Fibroblast of skin of right biceps (primary cell): ENCODE measurements at places on chromosomes 4 and X.

DNA sequence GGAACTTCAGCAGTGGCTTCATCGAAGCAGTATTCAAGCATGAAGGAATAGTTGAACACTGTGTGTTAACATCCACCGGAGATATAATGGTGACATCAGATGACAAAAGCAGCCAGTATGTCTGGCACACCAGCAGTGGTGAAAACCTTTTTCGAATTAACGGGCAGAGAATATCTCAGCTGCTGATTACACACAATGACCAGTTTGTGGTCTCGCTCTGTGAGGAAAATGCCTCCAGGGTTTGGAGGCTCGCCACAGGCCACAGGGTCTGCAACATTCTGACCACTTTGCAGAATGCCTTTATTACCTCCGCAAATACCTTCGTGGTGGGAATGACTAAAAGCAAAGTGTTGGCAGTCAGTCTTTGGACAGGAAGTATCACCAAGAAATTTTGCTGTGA, 201.5 kb downstream of the NWD2 start:
- DNase-seq, result peak; percentile 22

- no peak for DNase-seq
Measured at GRCh38 chr4:42018451-42018850, 28.1 kb downstream of the SLC30A9 start.

GRCh38 chr4:99047710-99048109, 40.9 kb downstream of the ADH5 start:
- DNase-seq, result no peak

DNA sequence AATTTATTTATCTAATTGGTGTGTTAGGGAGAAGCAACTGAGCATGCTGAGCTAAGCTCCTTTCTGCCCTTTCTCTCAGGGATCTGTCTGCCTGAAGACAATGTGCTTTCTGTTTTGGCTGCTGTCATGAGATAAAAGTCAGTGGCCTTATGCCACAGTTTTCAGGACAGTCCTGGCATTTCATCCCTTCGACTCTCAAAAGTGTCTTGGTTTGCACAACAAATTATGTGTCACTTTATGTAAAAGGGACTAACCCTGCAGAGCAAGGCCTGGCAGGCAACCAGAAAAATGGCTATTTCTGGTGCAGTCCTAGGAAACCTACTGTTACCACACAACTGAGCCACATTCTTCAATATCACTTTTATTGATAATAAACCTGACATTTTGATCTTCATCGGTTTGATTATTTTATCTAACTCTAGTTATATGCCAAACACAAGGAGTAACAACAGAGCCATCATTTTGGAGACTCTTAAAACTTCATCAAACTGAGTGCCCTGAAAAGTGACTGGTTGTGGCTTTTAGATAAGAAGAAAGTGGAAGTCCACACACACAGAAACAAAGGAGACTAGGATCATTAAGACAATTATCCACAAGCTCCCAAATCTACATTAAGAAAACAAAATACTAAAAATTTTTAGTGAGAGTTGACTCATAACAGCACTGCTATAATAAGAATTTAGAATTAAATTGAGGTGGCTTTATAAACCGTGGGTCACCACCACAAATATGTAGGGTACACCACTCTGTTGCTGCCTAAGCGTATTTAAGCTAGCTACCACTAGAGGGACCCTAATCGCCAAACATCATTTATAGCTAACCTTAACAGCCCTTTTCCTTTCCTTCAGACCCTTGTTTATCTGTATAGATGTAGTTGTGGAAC, 95.9 kb upstream of the PTPN13 start:
- peak; percentile 79 for DNase-seq

GRCh38 chrX:138127314-138127713, 561.4 kb downstream of the ZIC3 start:
- DNase-seq, result peak; percentile 70

GRCh38 chr4:100977746-100978397, 369.5 kb downstream of the PPP3CA start:
- DNase-seq, result no peak

DNA sequence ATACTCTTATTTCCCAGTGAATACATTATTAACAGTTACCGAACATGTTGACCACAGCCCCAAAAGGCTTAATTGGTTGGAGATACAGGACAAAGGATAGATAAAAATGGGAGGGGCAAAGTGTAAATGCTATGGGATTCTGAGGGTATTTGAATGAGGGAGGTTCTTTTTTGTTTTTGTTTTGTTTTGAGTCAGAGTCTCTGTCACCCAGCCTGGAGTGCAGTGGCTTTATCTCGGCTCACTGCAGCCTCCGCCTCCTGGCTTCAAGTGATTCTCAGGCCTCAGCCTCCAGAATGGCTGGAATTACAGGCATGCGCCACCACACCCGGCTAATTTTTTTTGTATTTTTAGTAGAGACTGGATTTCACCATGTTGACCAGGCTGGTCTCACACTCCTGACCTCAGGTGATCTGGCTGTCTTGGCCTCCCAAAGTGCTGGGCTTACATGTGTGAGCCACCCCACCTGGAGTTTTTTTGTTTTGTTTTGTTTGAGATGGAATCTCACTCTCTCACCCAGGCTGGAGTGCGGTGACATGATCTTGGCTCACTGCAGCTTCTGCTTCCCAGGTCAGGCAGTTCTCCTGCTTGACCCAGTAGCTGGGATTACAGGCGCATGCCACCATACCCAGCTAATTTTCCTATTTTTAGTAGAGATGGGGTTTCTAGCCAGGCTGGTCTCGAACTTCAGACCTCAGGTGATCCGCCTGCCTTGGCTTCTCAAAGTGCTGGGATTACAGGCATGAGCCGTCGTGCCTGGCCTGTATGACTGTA, 9.0 kb downstream of the UBE2K start:
- DNase-seq, result peak; percentile 42

- no peak for DNase-seq
Measured at GRCh38 chr4:165656829-165657490, 216.1 kb upstream of the TLL1 start.
